ENCODE measurements at places on chromosomes 6 and 20. TPM values are rescaled to one million over a fixed set of nuclear protein-coding genes. Genes with fewer than 3 reads are reported as not detected.

LTV1 gene
- 10.6 TPM for total RNA-seq

MAN1A1 gene
- total RNA-seq, result 24.9 TPM

SNRNP48 gene
- total RNA-seq, result 15.9 TPM

PRPH2 gene
- 6.1 TPM for total RNA-seq

TGIF2 gene
- 4.9 TPM for total RNA-seq

PRIM2 gene
- total RNA-seq, result 25.7 TPM

STXBP5 gene
- 138 TPM for total RNA-seq

DNA sequence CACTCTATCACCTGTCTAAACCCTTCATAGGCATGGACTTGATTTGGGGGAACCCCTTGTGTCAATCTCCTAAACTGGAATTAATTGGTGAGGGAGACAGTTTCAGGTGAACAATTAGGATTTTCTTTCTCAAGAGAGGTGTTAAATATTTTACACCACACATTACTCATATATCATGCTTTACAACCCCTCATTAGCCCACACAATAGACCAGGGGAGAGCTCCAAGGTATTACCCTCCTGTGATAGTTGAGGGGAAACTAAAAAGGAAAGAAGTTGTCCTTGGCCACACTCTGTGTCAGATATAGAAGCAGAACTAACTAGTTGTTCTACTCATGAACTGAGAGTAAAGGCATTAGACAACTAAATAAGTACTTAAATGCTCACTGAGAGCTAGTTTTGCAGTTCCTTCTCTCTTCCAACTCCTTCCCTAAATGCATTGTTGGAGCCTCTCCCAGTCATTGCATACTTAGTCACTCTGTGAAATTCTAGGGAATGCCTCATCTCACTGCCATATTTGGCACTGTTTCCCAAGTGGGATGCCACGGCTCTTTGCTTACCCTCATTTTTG, 183.7 kb upstream of the CEP162 start:
- DNase-seq, result no peak

GRCh38 chr6:161169696-161170095, 104.2 kb downstream of the AGPAT4 start:
- DNase-seq, result no peak

GRCh38 chr20:58634521-58635278, 16.4 kb upstream of the STX16 start:
- DNase-seq, result no peak

- no peak for DNase-seq
Measured at GRCh38 chr6:142386657-142387056, 84.8 kb downstream of the ADGRG6 start.

GRCh38 chr6:19691465-19692167, 145.6 kb upstream of the ID4 start:
- peak; percentile 33 for DNase-seq

DNA sequence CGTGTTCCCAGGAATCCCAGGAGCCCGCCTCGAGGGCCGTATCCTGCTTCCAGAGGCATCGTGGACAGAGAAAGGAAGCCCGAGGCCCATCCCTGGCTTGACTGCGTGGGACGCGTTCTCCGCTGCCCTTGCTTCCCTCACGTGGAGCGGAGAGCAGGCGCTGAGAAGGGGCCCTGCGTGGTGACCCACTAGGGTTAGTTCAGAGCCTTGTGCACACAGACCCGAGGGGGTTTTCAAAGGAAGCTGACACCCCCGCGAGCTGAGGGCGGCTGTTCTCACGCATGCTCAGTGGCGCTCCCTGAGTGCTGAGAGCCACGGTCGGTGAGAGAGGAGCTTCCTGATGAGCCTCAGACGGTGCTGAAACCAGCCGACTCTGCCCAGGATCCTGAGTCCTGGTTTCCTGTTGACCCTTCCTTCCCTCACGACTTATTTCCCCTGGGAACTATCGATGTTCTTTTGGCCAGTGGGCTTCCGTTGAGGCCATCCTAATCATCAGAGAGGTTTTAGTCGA, 28.9 kb upstream of the CCR6 start:
- no peak for DNase-seq

GRCh38 chr6:103027271-103027931, 1633.9 kb downstream of the GRIK2 start:
- DNase-seq, result no peak

DNA sequence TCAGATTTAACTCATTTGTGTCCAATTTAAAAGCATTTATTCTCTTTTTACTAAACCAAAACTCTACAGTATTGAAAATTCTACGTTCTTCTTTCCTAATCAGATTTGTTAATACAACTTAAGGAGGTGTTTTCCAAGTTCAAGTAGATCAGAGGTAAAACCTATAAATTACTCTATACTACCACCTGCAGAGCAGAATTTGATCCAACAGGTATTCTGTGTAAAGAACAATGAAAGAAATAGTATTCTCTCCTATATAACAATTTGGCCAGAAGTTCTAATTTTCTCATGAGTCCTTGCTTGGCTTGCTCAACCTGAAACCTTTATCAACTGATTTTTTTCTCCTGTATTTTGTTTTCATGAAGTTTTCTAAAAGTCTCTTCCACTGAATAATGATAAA, 28.5 kb upstream of the DST start:
- DNase-seq, result no peak

DNA sequence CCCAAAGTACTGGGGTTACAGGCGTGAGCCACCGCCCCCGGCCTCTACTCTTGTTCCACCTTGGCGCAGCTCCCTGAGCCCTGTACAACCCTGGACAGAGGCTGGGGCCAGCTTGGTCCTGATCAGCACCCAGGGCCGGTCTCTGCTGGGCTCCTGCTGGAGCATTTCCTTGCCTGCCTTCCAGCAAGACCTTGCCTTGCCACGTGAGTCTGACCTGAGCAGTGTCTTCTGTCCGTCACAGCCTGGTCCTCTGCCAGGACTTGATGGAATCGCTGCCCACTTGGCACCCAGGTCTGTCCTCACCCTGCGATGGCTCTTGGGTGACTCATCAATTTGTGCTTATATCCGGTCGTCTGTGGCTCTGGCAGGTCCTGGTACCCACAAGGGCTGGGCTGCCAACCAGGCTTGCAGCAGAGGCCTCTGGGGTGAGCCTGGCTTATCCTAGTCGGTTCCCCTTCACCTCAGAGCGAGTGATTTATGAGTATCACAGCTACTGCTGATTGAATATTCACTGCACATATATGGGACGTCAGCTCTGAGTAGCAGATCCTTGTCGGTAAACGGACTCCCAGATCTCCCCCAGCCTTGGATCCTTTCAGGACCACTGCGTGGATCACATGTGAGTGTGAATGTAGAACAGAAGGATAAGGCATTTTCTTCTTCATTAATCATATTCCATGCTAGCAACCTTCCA, 10.1 kb upstream of the SULF2 start:
- DNase-seq, result no peak

DNA sequence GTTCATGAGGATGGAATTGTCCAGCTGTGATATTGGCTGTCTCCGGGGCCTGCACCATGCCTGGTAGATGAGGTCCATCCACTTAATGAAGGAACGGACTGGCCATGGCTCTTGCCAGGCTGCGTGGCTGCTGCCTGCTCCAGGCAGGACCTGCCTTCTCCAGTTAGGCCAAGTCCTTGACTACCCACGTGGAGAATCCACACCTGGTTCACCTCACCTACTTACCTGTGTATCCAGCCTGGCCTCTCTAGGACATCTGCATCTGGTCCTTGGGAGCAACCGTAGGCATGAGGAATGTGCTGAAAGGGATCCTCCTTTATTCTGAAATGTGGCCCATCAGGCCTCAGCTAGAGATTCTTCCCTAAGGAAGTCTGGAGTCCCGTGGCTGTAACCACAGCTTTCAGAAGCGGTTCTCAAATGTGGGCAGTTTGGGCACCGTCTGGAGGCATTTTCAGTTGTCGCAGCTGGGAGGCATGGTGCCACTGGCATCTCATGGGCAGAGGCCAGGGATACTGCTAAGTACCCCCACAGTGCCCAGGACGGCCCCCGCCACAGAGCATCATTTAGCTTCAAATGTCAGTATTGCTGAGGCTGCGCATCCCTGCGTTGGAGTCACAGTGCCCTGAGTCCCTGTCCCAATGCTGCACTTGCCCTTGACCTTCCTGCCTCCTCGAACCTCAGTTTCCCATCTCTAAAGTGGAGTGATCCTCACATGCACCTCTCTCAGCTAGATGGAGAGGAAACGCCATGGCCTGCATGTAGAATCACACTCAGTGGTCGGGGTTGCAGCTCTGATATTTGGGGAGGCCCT, 67.5 kb downstream of the PHACTR3 start:
- DNase-seq, result no peak

DNA sequence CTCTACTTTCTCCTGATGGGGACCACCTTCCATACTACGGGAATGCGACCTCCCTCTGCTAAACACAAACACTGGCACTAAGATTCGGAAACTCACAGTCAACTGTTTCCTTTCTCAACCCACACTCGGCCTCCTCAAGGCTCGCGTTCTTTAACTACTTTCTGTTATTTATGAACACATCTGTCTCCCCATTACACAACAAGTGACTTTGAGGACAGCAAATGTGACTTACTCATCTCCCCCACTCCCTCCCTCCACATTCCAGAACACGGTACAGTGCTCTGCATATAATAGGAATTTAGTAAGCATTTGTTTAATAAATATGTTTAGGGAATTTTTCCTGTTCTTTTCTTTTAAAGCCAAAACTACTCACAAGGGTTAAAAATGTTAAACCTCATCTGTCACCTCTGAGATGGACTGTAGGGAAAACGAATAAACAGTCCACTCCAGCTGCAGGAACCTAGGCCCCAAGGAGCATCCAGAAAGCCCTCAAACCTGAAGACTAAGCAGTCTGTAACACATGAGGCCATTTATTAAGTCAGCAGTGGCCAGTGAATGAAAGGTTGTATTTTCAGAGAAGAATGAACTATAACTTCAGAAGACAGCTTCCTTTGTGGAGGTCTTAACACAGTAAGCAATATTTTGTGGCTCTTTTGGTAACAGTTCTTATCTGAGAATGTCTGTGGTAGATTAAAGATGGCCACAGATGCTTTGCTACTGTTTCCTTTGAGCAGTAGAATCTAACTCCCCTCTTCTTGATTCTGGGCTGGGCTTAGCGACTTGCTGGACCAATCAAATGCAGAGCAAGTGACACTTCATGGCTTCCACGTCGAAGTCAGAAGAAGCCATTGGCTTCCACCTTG, 209.6 kb upstream of the DTNBP1 start:
- no peak for DNase-seq

DNA sequence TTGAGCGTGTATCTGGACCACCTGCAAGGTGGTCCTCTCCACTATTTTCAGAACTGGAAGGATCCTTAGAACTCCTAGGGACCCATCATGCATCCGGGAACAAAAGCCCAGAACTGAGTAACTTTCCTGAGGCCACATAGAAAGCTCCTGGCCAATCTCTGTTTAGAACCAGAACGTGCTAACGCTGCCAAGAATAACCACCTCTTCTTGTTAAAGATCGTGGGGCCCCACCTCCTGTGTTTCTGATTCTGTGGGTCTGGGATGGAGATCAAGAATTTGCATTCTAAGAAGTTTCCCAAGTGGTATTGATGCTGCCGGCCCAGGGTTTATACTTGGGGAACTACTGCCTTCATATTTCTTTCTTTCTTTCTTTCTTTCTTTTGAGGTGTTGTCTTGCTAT, 13.3 kb downstream of the CD40 start:
- no peak for DNase-seq

- DNase-seq, result no peak
Measured at GRCh38 chr6:150250826-150251225, 108.0 kb downstream of the PPP1R14C start.

Measured in frontal cortex (tissue), 4 donors.